SHP77 treated with DMSO at 0.1 percent for 48 hours (cell line): ENCODE measurements at places on chromosomes 2 and 18.

- no peak for DNase-seq
These were observed 420.6 kb downstream of the IRS1 start for GRCh38 chr2:226378753-226379705.

GRCh38 chr18:45608400-45608799 is 6.9 kb upstream of the SLC14A2 start:
- no peak for DNase-seq

GRCh38 chr2:214029190-214029589 is 381.7 kb upstream of the VWC2L start:
- no peak for DNase-seq

GRCh38 chr2:27021253-27022049 is 11.3 kb upstream of the TMEM214 start:
- DNase-seq = no peak

- DNase-seq = peak; percentile 47
These were observed 80.9 kb upstream of the IGFBP5 start for GRCh38 chr2:216776066-216776850.
